ENCODE measurements at places on chromosomes 2 and 18. TPM values are rescaled to one million over a fixed set of nuclear protein-coding genes. Genes with fewer than 3 reads are reported as not detected.

LYPD1 gene
- total RNA-seq: not detected

SERTAD2 gene
- 14.0 TPM for total RNA-seq

XDH gene
- 0.11 TPM for total RNA-seq

SPHKAP gene
- total RNA-seq: not detected

COL4A3 gene
- 0.39 TPM for total RNA-seq

CAMKMT gene
- total RNA-seq: 4.7 TPM

SERPINB12 gene
- total RNA-seq: not detected

GATA6 gene
- 0.11 TPM for total RNA-seq

OXER1 gene
- total RNA-seq: 2.0 TPM

CCDC121 gene
- total RNA-seq: 2.0 TPM

PCARE gene
- total RNA-seq: not detected

KLF7 gene
- 4.3 TPM for total RNA-seq

HOXD12 gene
- not detected for total RNA-seq

PROM2 gene
- 101 TPM for total RNA-seq

TUBB8B gene
- total RNA-seq: not detected

KLHL30 gene
- not detected for total RNA-seq

TWIST2 gene
- total RNA-seq: 0.79 TPM

PROC gene
- total RNA-seq: 2.5 TPM

PPP1R1C gene
- total RNA-seq: 5.5 TPM

PTPN18 gene
- 31.0 TPM for total RNA-seq

DYSF gene
- total RNA-seq: 9.8 TPM

SCN7A gene
- not detected for total RNA-seq

SERPINB2 gene
- total RNA-seq: 0.98 TPM

KHK gene
- not detected for total RNA-seq

FAM117B gene
- total RNA-seq: 2.0 TPM

ASTL gene
- total RNA-seq: not detected

CCDC88A gene
- total RNA-seq: 16.5 TPM

ZNF385B gene
- total RNA-seq: 2.6 TPM

NYAP2 gene
- not detected for total RNA-seq

SIGLEC15 gene
- total RNA-seq: not detected

RSAD2 gene
- total RNA-seq: not detected

CHRNG gene
- not detected for total RNA-seq

LBH gene
- 30.2 TPM for total RNA-seq

UGT1A7 gene
- 0.39 TPM for total RNA-seq

HOXD3 gene
- total RNA-seq: not detected

MARCHF7 gene
- 86.8 TPM for total RNA-seq

TMEM163 gene
- total RNA-seq: not detected

PLEKHH2 gene
- total RNA-seq: 1.8 TPM

NCKAP5 gene
- total RNA-seq: 0.79 TPM

EGR4 gene
- not detected for total RNA-seq

NEU4 gene
- total RNA-seq: not detected

TEX51 gene
- total RNA-seq: not detected

LDLRAD4 gene
- under 0.01 TPM for total RNA-seq

HK2 gene
- 7.5 TPM for total RNA-seq

EPG5 gene
- total RNA-seq: 30.2 TPM

MAPK4 gene
- total RNA-seq: 7.5 TPM

COL4A4 gene
- 5.3 TPM for total RNA-seq

TUBA4B gene
- not detected for total RNA-seq

NT5DC4 gene
- total RNA-seq: not detected

STARD6 gene
- total RNA-seq: not detected

AKAIN1 gene
- total RNA-seq: not detected
